ENCODE measurements at places on chromosomes 7 and 10.

- DNase-seq, result no peak
Measured at GRCh38 chr10:60848126-60848525, 69.8 kb downstream of the CDK1 start.

DNA sequence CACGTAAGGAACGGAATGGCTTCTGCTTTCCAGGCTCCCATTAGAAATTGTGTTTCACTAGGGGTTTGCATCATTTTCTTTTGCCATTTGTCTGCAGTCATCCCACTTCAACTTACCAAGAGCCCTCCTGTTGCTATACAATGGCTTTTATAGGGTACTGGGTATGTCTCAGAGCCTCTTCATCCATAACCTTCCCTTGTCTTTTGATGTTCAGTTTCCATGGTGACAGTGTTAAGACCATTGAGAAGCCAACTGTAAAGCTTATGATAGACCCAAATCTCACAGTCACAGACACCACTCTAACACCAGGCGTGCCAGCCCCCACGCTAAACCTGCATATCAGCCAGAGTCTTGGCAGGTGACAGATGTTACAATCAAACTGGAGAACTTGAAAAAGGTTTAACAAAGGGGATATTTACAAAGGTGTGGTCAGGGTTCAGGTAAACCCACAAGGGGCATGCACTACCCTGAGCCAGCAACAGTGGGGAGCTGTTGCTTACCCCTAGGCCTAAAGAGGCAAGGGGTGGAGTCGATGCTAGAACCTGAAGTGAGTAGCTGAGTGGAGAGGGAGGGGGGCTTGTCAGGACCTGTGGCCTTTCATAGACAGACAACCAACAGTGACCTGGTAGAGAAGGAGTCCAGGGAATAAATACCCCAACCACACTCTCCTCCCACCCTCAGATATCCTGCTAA is 53.2 kb upstream of the ABLIM1 start:
- DNase-seq, result no peak

DNA sequence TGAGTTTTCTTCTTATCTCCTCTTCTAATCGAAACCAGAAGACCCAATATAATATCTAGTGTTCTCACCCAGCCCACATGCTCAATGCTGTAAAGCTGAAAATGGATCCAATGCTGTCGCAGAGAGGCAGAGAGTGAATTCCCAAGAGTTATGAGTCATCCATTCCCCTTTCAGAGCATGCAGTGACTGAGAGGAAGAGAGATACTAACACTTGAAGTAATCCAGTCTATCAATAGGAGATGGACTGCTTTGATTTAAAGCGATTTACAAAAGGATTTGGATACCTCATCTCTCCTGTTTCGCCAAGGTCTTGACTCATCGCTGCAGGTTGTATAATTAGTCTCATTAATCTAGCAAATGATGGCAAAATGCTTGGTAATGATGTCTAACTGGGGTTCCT is 41.5 kb upstream of the PRKCQ start:
- no peak for DNase-seq

- DNase-seq, result no peak
Measured at GRCh38 chr10:124491105-124491504, 29.5 kb downstream of the LHPP start.

DNA sequence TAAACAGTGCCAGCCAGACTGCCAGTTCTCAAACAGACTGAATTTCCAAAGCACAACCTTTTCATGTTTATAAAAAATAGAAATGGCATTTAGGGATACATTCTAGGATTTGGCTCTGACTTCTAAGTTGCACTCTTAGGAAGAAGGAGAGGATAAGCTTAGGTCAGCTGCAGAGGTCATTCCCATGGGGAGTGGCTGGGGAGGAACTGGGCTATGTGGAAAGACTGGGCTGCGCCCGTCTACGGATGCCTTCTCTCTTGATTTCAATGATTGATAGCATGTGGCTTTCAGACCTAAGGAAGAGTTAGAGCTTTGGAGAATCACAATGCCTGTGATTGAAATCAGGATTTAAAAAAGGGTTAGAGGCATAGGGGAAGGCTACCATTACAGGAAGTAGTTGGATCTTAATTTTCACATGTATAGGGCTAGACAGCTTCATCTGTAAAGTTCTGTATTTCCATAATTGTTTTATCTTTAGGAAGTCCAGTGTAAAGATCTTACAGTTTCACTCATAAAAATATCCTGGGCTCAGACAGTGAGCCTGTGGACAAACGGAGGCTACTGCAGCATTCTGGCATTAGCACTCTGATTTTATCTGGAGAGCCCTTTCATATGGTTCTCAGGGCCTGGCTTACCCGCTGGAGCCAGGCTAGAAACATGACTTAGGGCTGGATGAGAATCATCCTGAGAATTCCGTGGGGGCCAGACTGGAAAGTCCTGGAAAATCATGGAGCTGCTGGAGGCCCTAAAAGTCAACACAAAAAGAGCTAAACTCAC is 29.5 kb downstream of the NUDT5 start:
- DNase-seq, result no peak

GRCh38 chr7:74216361-74216761 is 6.6 kb downstream of the LAT2 start:
- no peak for DNase-seq

- DNase-seq, result no peak
Measured at GRCh38 chr10:19656420-19657042, 159.7 kb upstream of the PLXDC2 start.

- no peak for DNase-seq
Measured at GRCh38 chr10:108064746-108065260, 900.3 kb upstream of the SORCS1 start.

GRCh38 chr7:151012911-151013347 is 11.4 kb downstream of the ATG9B start:
- DNase-seq, result no peak

GRCh38 chr7:156842317-156842716 is 50.7 kb downstream of the LMBR1 start:
- DNase-seq, result no peak

- DNase-seq, result no peak
Measured at GRCh38 chr10:3265088-3265487, 92.5 kb upstream of the PITRM1 start.

DNA sequence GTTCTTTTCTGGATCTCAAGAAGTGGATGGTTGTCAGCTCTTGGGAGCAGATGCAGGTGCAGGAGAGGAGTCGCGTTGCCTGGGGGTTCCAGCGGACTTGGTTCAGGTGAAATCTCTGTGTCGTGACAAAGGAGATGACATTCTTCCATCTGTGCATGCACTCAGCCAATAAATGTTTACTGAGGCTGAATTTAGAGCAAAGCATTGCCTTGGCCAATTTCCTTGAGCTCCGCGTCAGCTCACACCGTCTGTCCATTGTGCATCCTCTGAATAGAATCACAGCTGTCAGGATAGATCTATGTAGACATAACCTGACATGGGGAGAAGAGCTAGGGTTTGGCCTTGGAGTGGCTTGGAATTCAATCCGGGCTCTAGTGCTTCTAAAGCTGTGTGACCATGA is 343.7 kb downstream of the GLRX3 start:
- DNase-seq, result no peak

DNA sequence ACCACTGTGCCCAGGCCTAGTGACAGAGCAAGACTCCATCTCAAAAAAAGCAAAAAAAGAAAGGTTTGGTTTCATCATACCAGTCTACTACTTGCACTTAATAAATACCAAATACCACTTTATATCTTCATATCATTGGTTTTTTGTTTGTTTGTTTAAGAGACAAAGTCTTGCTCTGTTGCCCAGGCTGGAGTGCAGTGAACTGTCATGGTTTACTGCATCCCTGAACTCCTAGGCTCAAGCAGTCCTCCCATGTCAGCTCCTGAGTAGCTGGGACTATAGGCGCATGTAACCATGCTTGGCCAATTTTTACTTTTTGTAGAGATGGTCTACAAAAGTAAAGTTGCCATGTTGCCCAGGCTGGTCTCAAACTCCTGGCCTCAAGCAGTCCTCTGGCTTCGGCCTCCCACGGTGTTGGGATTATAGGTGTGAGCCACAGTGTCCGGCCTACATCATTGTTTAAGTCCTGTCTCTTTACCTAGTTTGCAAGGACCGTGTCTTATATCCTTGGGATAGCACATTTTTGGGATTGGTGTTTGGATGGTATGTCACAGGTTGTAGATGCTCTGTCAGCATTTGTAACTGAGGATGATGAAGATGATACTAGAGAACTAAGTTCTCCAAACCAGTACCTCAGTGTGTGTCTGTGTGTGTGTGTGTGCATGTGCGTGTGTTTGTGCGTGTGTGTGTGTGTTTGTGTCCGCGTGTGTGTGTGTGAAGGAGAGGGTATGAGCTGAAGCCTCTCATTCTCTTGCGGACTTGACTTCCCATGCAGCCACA is 9.3 kb downstream of the LMTK2 start:
- no peak for DNase-seq

- DNase-seq, result no peak
Measured at GRCh38 chr7:47078241-47078640, 503.7 kb downstream of the TNS3 start.

DNA sequence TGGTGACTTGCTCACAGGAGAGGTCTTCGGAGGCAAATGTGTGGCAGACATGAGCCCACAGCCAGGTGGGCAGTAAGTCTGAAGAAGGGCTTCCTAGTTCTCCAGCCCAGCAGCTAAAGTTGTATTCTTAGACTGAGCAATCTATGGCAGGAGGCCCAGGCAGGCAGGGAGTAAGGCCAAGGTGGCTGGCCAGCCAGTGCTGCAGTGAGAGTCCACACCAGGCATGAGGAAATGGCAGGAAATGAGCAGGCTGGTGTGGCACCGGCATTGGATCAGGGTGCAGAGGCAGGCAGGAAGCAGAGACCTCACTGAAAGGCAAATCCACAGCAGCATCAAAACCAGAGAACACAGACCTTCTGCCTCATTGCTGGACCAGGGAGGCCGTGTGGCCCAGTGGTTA is 84.6 kb upstream of the PDE1C start:
- DNase-seq, result no peak

DNA sequence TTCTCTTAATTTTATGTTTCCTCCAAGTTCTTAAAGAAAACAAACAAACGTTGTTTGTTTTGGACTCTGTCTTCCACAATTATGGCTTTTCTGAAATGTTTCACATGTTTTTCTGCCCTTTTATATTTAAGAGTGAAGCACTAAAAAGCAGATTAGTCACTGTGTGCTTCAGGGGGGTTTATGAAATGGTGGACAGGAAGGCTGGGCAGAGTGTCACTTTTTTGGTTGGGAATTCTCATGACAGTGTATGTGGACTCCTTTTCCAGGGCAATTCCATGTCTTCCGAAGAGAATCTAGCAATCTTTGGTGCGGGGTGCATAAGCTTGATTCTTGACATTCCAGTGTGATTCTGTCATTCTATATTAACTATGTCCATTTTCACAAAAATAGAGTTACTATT is 669.4 kb downstream of the PARD3 start:
- DNase-seq, result no peak

DNA sequence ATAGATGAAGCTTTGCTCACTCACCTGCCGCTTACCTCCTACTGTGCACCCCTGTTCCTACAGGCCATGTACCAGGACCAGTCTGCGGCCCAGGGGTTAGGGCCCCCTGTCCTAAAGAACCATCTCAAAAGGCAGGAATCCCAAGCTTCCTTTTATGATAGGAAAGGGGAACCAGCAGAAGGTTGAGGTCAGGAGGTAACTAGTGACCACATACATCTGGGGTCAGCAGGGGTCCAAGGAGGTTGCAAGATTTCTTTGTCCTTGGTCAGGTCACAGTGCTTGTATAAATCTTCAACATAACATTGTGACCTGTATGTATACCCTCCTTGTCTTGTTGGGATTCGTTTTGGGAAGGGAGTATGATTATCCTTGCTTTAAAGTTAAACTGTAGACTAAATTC is 73.8 kb downstream of the OAT start:
- no peak for DNase-seq

DNA sequence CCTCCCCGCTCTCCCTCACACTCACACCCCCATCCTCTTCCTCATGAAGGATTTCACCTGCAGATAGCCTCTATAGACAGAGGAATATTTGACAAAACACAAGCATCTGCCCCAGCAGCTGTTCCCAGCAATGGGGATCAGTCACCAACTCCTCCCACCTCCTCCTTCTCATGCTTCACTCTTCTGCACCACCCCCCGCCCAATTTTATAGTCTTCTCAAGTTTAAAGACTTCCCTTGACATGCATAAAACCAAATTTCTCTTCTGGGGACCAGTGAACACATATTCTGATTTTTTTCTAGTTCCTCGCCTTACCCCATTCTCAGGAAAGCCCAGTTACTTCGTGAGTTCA is 654.4 kb downstream of the LRMDA start:
- no peak for DNase-seq

GRCh38 chr7:17440831-17441230 is 142.4 kb downstream of the AHR start:
- no peak for DNase-seq

DNA sequence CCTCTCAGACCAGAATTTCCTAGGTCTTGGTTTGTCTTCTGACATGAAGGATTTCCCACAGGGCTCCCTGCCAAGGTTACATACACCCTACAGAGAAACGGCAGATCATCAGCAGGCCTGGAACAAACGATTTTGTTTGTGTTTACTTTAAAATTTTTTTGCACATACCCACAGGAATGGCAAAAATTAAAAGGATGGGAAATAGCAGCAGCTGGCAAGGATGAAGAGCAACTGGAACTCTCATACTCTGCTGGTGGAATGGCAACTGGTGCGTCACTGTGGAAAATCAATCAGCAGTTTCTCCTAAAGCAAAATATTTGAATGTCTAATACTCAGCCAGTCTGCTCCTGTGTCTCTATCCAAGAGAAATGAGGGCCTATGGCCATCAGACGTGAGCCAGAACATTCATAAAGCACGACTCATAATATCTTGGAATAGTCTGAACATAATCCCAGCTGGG is 6.5 kb downstream of the BAIAP2L1 start:
- DNase-seq, result no peak

GRCh38 chr10:32437334-32437733 is 8.6 kb upstream of the CCDC7 start:
- no peak for DNase-seq

- DNase-seq, result no peak
Measured at GRCh38 chr7:36814311-36814710, 90.0 kb upstream of the AOAH start.

- no peak for DNase-seq
Measured at GRCh38 chr7:124308384-124308783, 275.5 kb upstream of the TMEM229A start.

- DNase-seq, result no peak
Measured at GRCh38 chr10:19785366-19785765, 30.9 kb upstream of the PLXDC2 start.

Data from activated CD4-positive, alpha-beta T cell treated with anti-CD3 and anti-CD28 coated beads for 1 hour (primary cell).